ENCODE measurements at places on chromosomes 2 and 18.

GRCh38 chr2:3160751-3161330, 216.8 kb downstream of the EIPR1 start:
- no peak for DNase-seq

- DNase-seq = peak; percentile 42
Measured at GRCh38 chr18:44895176-44895798, 214.6 kb downstream of the SETBP1 start.

DNA sequence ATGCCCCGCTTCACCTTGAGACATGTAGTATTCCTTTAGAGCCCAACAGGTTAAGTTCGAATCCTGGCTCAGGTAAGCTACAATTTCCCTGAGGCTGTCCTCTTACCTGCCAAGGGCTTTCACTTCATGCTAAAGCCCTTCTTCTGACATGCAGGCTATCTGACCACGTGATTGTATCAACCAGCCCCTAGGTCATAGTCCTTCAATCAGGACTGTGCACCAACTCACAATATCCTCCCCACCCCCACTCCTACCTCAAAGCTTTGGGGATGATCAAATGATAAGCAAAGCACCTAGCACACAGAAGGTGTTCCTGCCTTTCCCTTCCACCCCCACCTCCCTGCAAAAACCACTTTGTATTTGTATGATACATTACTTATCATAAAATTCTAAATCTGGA, 78.9 kb downstream of the AAK1 start:
- DNase-seq = no peak

- no peak for DNase-seq
Measured at GRCh38 chr2:62142054-62142453, 53.9 kb upstream of the B3GNT2 start.

DNA sequence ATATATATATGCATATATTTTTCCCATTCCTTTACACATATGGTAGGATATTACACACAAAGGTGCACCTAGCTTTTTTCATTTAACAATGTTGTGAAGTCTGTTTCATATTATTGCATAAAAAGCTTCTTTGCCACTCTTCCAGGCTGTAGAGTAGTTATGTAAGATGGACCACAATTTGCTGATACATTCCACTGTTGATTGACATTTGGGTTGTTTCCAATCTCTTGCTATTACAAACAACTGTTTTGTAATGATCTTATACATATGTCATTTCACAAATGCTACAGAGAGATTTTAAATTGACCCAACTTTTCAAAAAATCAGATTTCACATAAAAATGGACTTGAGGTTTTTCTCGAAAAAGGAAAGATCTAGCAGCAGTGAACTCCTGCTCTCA, 301.4 kb downstream of the CDCA7 start:
- no peak for DNase-seq

GRCh38 chr2:196233021-196233804, 61.8 kb upstream of the STK17B start:
- no peak for DNase-seq

DNA sequence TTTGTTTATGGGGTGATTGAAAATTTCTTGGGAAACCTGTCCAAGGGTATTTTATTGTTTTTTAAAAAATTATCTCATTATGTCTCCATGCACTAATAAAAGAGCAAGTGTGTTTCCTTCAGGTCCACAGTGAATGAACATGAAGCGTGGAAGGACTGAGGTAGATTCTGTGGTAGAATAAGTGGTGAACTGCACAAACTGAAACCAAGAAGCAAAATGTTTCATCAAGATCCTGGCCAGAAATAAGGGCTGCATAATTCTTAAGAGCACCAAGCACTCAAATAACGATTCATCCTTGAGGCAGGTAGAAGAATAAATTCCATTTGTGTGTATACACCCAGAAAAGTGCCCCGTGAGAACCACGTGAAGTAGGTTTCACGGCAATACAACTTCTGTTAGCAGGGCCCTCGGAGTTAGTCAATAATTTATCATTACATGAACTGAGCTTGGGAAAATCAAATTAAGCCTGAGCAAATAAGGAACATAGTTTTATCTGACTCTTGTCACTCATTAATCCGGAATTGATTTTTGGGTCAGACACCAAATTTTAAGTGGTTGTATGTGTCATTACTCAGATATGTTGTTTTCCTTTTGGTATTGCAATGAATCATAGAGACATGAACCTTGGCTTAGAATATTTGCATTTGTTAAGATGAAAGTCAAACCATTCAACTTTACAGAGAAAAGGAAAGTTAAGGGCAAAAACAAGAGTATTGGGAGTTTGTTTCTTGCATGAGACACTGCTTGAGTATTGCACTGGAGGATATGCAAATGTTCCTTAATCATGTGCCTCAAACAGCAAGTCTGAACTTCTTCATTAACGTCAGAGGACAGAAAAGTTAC, 472.6 kb upstream of the NETO1 start:
- DNase-seq = no peak

DNA sequence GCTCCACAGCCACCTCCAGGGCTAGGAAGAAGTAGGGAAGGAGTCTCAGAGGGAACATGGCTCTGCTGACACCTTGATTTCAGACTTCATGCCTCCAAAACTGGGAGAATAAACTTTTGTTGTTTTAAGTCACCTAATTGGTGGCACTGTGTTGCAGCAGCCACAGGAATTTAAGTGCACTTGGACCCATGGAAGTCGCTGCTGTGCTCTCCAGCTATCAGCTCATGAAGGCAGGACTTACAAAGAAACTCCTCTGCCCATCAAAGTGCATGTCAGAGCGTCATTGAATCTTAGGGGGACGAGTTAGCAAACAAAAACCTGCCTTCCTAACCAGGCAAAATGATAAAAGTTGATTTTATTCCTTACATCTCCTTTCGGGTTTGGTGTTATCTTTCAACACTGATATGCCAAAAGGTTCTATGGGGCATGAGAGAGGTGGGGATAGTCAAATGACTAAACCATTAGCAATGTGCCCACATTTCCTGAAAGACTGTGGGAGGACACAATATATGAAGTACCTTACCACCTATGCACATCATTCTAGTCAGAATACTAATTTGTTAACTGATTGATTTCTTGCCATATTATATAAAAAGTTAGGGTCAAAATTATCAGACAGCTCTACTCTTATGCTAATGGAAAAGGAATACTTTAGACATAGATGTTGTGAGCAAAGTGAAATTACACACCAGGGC, 235.8 kb upstream of the TNP1 start:
- no peak for DNase-seq

DNA sequence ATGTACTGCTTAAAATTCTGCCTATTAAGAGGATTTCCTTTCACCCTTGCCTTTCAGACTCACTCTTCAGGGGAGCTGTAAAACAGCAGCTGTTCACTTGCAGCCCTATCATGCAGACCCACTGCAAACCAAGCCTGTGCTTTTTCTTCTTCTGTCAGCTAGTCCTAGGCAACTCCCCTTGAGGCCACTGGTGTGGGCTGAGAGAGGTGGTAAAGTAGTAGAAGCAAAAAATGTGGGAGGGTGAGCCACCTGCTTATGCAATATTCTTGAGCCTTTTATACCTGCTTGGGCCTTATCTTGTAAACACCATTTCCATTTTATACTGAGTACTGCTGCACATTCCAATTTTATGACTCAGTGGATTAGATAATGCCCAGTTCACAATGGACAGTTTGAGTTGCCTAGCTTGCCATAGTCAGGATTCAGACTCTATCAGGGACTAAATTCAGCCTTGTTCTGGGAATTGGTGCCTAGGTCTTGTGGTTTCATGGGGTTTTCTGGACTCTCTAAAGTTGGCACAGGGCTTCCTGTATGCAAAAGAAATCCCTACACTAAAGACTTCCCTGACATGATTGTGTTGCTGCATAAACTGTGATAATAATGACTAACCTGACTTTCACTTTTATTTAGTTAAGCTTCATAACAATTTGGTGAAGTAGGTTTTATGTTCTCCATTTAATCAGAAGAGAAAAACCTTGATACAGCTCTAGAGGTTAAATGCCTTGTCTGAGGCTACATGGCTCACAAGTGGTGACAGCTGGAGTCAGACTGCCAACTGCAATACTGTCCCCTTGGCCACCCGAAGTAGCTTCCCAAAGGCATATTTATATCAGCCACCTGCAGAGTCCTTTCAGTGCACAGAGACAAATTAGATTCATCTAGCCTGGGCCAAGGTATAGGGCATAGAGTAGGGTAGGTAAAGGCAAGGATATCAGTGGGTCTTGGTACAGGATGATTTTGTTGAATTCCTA, 47.4 kb upstream of the KDM3A start:
- DNase-seq = no peak

DNA sequence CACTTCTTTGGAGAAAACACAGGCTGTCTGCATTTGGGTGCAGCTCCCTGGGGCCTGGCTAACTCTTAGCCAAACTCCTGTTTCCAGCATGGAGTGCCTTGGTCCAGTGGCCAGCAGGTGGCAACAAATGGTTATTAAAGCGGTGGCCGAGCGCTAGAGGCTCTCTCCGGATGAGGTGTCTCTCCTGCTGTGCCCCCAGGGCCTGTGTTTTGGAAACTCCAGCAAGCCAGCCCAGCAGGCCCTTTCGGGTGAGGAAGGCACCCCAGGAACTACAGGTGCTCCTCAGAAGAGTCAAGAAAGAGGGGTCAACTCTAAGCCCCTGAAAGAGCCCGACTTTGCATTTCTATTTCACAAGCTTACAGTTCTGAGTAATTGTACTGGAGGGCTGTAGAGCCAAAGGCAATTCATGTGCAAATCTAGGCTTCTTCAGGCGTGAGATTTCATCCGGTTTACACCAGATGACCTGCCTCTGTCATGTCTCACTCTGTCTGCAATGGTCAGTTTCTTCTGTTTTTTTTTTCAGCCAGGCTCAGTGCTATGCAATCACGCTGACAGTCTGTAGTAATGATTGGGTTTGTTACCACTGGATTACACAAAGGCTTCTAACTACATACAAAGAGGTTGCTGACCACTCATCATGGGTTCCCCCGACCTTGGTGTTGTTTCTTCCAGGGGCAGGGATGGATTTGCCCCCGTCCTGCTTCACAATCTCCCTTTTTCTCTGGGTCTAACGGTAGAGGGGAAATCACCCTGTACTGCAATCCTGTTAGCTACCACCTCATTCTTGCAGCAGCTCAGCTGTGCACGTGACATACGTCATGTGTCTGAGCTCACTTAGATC, 7.6 kb upstream of the CHRNA1 start:
- peak; percentile 30 for DNase-seq

DNA sequence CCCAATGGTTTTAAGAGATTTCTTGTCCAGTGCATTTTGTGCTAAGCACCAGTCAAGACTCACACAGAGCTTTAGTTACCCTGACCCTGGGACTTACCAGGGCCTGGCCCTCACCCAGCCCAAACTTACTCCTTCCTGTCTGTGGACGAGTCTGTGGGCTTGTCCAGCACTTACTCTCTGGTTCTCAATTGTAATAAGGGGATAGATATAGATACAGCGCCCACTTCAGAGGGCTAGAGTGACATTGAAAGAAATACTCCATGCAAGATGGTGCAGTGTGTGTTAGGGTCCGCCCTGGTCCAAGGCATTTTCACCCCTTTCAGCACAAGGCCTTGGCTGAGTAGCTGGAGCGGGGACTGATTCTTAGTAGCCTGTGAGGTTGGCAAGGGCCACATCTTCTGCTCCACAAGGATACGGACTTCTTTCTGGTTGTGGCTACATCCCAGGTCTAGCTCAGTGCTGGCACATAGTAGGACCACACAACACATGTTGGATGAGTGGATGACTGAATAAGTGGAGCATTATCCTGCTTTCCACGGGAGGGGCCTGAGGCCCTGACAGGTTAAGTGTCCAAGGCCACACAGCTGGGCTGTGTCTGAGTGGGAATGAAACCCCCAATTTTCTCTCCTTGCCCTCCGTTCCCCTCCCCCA, 3.8 kb upstream of the ARID5A start:
- no peak for DNase-seq

DNA sequence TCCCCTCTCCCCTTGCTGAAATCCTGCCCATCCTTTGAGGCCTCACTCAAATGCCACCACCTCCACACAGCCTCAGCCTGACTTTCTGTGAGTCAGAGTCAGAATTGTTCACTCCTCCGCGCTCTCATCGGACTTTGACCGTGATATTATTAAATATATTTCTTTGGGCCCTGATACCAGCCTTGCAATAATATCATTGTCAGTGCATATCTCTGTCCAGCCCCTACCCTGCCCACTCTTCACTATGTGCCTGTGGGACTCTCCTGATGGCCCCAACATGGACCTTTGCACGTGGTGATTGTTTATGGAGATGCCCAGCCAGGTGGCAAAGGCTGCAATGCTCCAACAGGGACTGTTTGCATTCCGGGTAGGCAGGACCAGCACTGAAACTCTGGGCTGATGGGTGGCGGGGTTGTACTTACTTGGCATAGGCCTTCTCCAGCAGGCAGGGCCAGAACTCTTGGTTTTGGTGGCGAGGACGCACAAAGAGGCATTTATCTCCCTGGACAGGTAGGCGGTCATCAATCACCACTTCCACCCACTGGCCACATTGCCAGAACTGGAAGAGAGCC, 37.3 kb downstream of the CAPN13 start:
- no peak for DNase-seq

- DNase-seq = no peak
Measured at GRCh38 chr2:181642086-181642485, 14.8 kb downstream of the CERKL start.

GRCh38 chr2:113877711-113878598, 11.9 kb upstream of the ACTR3 start:
- no peak for DNase-seq

DNA sequence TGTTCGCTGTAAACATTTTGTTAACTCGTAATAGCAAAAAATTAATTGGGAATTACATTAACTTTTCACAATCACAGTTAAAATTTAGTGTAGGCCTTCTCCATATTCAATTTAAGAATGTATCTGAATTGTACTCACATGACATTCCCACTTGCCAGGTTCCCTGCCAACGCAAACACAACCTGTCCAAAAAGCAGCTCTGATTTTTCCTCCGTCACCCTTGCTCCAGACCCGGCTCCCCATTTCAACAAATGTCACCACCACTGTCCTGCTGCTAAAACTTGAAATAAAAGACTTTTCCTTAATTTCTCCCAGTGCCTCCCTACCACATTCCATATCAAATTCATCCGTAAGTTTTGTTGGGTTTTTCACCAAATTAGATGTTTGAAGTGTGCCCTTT, 120.3 kb downstream of the PIEZO2 start:
- DNase-seq = no peak

GRCh38 chr2:105404736-105405135, 5.9 kb upstream of the FHL2 start:
- no peak for DNase-seq

GRCh38 chr2:156333274-156333950, 891 bp upstream of the NR4A2 start:
- peak; percentile 26 for DNase-seq

- DNase-seq = no peak
Measured at GRCh38 chr2:40752796-40753195, 300.9 kb upstream of the SLC8A1 start.

DNA sequence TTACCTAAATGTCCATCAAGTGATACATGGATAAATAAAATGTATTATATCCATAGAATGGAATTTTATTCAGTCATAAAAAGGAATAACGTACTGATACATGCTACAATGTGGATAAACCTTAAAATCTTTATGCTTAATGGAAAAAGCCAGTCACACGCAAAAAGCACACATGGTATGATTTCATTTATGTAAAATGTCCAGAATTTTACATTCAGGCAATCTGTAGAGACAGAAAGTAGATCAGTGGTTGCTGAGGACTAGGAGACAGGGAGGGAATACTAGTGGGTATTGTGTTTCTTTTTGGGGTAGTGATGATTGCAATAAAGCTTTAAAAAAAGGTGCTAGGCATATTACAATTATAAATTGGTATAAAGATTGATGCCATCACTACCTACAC, 30.7 kb upstream of the CD302 start:
- no peak for DNase-seq

Data from AML-193 (cell line).